ENCODE measurements at places on chromosomes 7 and 10.
A peak's percentile ranks its signal among the peaks of the same experiment; 100 is the strongest.

DNA sequence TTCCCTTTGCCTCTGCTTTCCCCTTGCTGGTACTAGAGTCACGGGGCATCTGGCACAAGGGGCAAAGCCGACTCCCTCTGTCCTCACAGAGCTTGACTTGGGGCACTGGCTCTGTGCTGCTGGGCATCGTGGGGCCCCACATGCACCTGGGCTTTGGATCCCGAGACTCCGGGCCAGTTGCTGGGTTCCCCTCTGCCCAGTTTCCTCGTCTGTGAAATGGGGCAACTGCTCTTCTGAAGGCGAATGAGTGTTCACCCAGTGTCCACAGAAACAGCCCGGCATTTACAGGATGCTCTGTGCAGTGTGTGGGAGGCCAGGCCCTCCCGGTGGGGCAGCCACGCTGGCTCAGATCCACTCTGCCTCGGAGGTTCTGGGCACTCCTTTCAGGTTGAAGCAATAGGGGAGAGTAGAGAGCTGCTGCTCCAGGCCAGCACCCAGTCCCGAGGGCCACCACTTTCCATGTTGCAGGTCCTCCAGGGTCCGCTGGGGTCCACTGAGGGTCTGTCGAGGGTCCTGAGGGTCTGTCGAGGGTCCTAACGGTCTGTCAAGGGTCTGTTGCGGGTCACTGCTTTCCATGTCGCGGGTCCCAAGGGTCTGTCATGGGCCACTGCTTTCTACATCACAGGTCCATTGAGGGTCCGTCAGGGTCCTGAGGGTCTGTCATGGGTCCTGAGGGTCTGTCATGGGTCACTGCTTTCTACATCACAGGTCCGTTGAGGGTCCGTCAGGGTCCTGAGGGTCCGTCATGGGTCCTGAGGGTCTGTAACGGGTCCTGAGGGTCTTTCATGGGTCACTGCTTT is 103.6 kb downstream of the VIPR2 start:
- no peak for DNase-seq

DNA sequence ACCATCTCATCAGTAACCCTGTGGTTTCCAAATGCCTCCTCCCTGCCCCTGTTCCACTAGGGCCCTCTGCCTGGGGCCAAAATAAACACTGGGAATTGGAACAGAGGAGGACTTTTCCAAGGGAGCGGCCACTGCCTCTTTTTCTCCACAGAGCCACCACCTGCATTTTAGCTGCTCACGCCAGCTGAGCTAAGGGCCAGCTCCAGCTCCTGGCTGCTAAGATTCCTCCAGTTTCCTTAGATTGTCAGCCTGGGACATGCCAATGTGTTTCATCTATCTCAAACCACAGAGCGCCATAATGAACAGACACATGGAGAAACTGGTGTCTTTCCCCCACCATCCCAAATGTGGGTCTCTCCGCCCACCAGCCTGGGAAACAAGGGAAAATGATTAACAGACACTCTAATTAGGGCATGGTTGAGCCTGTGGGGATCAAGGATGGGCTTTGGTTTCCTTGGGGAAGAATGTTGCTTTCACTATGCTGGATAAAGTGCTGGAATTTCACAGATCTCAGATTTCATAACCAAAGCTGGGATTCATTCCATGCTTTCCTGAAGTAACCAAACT is 52.2 kb downstream of the ASB13 start:
- DNase-seq: no peak

DNA sequence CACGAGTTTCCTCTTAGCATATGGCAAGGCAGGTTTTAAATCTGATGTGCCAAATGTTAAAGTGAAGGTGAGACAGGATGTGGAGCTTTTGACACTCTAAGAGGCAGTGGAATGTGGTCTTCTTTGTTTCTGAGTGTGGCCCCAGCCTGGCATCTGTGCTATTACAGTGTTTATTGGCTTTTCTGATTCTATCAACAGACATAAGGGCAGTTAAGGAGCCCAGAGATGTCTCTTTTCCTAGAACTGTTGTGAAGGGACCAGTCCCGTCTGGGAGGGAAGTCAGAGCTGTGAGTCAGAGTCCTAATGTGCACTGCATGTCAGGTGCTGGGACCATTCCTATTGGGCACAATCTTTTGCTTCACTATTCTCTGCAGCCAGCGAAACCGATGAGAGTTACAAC is 32.5 kb downstream of the TRUB1 start:
- peak; percentile 3 for DNase-seq

DNA sequence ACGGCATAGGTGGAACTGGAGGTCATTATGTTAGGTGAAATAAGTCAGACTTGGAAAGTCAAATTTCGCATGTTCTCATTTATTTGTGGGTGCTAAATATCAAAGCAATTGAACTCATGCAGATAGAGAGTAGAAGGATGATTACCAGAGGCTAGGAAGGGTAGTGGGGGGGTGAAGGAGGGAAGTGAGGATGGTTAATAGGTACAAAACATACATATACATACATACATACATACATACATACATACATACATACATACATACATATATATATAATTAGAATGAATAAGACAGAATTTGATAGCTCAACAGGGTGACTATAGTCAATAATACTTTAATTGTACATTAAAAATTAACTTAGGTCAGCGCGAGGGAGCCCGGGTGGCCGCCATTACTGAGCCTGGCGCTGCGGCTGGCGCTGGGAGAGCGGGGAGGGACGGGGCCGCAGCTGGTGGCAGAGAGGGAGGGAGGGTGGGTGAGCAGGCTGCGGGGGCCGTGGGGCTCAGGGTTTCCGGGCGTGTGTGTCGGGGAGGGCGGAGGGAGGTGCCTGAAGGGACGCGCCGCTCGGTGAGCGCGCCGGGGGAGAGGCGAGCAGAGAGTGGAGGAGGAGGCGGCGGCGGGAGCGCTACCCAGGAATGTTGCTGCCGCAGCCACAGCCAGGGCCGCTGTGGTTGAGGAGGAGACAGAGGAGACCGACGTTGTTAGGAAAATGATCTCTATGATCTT is 85.8 kb upstream of the EGFR start:
- DNase-seq: peak; percentile 79

- no peak for DNase-seq
Measured at GRCh38 chr10:98556061-98556460, 109.3 kb upstream of the HPS1 start.

GRCh38 chr10:71615538-71616329 is 103.8 kb downstream of the C10orf105 start:
- DNase-seq: peak; percentile 70

DNA sequence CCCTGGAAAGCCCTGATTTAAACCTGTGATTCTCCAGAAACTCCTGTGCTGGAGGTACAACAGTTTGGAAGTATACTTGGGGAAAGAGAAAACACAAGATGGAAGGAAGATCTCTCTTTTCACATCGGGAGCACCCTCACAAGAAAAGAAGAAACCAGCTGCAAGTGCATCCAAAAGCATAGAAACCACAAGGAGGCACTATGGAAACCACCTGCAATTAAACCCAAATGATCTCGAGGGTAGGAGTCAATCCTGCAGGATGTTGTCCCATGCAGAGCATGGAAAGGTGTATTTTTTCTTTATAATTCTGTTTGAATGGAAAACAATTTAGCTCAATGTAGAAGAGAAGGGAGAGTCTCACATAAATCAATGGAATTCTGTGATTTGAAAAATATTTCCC is 210.5 kb downstream of the TWIST1 start:
- peak; percentile 34 for DNase-seq

DNA sequence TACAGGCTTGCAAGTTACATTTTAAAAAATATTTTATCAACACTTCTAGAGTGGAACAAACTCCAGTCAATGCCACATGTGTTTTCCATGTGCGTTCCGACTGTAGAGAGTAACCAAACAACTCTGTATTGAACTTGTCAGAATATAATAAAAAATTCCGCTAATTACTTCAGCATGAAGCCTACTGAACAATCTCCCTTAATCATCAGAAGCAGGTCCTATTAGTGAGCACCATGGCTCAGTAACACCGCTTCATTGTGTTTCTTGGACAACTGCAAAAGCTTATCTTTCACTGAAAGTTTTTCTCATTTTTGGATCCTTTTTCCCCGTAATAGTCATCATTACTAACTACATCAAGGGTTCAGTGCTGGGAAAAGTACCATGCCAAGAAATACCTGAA is 117.0 kb downstream of the MKX start:
- no peak for DNase-seq

- no peak for DNase-seq
Measured at GRCh38 chr10:29023678-29024077, 265.2 kb upstream of the LYZL1 start.

DNA sequence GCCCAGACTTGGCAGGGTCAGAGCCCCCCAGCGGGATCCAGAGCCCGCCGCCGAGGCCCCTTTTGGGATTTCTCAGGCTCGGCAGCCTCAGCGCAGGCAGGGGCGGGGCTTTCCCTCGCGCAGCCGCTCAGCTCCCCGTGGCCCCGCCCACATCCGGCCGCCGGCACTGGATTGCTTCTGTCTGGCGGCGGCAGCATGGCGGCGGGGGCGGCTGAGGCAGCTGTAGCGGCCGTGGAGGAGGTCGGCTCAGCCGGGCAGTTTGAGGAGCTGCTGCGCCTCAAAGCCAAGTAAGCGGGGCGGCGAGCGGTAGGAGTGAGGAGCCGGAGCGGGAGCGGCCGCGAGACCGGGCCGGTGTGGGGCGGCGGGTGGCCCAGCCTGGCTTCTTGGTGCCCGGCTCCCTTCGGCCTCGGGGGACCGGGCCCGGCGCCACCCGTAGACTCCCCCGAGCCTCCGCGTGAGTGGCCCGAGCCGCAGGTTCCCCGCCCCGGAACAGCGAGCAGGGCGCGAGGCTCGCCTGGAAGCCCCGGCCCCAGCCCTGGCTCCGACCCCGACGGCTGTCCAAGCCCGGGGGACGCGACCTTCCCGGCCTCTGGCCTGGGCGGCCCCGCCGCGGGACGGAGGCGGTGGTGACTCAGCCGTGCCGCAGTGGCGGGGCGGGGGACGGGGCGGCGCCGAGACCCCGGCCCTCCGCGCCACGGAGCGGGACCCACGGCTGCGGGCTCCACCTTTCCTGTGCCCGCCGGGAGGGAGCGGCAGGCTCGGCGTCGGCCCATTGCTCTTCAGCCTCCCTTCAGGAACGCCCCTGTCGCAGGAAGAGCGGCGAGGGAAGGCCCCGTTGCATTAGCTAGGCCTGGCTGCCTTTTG is at the start of gene GLRX3:
Gene GLRX3 (plus strand): TSS at position 166 of the 864 bp plus-strand sequence. CDS start 30 bp downstream, at position 196.
- peak; percentile 98 for DNase-seq

DNA sequence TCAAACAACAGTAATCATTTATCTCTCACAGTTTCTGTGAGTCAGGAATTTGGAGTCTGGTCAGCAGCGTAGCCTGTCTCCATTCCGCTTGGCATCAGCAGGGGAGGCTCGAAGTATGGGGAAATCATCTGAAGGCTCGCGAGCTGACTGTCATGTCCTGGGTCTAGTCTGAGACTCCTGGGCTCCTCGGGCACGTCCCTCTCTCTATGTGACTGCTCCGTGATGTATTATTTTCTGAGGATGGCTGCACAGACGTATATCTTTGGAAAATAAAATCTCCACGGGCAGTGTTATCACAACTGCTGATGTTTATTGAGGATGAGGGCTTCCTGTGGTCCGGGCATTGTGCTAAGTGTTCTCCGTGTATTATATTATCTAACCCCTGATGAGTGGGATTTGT is 23.3 kb upstream of the PCGF5 start:
- DNase-seq: no peak

DNA sequence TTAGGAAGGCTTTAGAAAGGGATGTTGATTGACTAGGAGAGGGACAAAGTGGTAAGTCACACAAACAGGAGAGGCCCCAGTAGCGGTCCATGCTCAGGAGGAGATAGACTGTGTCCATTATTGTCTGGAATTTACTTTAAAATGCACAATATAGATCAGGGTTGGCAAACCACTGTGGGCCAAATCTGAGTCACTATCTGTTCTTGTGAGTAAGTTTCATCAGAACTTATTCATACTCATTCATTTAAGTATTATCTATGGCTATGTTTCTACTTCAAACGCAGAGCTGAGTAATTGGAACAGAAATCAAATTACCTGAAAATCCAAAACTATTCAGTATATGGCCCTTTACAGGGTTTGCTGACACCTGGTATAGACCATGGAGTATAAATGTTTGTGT is 166.5 kb downstream of the COL28A1 start:
- no peak for DNase-seq

DNA sequence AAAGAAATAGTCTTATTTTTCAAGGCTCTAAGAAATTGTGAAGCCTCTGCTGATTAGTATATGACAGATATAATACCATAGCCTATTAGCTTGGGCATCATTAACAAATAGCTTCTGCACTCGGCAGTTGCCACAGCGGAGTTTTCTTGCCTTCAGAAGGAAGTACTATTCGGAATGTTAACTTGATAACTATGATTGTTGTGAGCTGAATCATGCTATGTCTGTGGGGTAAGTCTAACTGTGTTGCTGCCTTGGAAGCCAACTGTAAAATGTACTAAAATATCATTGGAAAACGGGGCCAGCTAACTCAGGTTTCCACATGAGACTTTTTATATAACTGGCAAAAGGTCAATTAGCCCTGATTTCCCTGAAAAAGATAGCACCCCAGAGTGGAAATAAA is 93.2 kb downstream of the TWIST1 start:
- DNase-seq: no peak

DNA sequence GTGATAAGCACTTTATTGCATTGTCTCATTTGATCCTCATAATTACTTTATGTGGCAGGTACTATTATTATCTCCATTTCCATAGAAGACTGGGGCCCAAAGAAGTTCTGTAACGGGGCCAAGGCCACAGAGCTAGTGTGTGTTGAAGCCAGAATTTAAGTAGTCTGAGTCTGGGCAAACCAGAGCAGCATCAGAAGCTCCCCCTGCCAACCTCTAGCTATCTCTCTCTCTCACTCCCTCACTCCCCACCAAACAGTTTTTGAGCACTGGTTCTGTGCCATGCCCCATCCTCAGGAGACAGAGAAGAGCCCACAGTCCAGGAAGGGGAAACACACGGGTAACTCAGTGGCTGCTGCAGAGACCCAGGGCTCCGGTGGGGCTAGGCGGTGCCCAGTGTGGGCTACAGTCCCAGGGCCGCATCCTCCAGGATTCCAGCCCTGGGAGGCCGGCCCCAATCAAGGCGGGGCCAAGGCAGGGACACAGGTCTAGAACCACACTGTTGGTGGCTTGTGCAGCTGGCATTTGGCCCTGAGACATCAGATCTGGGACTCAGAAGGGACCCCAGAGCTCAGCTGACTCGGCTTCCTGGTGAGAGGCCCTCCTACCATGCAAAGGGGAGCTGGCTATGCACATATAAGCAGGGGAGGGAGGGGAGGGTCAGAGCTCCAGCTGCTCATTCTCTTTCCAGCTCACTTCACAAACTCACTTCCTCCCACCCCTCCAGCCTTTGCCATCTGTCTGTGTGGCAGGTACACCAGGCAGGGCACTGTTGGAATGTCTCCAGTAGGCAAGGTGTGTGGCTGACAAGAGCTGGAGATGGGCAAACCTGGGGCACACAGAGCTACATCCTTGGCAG is 34.4 kb downstream of the COL13A1 start:
- no peak for DNase-seq

GRCh38 chr7:117036053-117036669 is 82.9 kb downstream of the ST7 start:
- DNase-seq: no peak
